Stimulated activated CD8-positive, alpha-beta memory T cell treated with anti-CD3 and anti-CD28 coated beads, Interleukin-7, amount 100 ng/mL, for 1 hour (primary cell): ENCODE measurements at places on chromosomes 5 and 9.

- no peak for DNase-seq
Observed at GRCh38 chr9:7286101-7286500, 513.5 kb downstream of the DMAC1 start.

DNA sequence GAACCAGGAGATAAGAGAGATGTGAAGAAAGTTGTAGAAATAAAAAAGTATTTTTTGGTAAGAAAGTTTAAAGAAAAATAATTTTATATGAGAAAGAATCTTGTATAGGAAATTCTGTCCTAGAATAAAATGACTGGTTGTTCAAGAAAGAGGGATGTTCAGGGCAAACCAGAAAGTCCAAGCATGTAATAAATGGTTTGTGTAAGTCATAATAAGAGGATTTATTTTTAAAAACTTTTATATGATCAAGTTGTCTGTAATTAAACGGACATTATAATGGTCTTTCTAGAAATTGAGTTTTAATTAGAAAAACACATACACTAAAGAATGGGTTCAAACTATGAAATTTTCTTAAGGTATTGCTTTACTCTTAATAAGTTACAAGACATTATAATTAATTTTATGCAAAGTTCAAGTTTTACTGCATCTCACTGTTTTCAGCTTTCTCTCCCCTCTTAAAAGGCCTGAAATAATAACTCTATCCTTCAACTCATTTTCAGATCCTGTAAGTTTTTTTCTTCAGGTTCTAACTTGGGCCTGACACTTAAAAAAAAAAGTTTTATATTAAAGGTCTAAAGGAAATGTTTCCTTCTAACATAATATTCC is 56.1 kb upstream of the ZNF300 start:
- no peak for DNase-seq

DNA sequence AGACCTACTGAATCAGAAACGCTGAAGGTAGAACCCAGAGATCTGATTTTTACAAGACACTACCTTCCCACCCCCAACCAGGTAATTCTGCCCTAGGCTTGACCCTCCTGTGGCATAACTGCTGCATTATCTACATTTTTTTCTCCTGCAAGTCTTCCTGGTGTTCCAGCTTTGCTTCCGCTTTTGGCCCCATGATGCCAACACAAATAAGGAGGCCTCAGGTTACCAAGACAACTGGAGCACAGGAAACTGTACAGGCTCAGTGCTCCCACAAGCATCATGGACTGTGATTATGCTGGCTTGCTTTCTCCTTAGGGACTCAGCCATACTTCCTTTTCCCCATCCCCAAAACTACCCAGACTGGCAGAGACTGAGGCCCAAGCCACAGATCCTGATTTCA is 6.6 kb upstream of the MSMP start:
- no peak for DNase-seq

GRCh38 chr5:64632251-64632650 is 58.1 kb upstream of the SHISAL2B start:
- DNase-seq, result no peak

GRCh38 chr5:19274578-19274977 is 713.4 kb downstream of the CDH18 start:
- no peak for DNase-seq

- DNase-seq, result no peak
Observed at GRCh38 chr5:119019501-119019900, 31.2 kb upstream of the DTWD2 start.

- no peak for DNase-seq
Observed at GRCh38 chr9:98607787-98608186, 100.9 kb downstream of the GABBR2 start.

GRCh38 chr5:168348084-168348414 is 56.6 kb downstream of the WWC1 start:
- DNase-seq, result no peak

DNA sequence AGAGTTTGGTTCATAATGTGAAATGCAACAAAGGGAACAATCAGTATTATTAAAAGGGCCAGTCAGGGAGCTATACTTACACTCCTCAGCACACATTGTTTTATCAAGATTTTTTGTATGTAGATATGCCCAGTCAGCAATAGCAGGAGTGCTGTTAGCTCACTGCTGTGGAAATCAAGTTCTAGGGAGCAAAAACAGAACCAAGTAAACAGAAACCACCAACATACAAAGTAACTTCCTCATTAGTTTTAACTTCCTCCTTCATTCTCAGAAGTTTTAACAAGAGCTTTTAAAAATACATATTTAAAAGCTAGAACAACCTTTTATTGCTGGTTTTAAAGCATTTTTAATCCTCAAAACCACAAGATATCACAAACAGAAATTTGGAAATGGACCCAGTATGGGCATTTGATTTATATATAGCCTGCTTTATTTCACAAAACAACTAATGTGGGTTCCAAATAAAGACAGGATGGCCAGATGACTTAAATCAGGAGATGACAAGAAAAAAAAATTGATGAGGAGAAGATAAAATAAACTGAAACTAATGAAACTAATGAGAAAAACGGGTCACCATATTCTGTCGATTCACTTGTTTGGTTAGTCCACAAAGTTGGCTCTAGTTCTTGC is 178.5 kb downstream of the ADAMTS12 start:
- DNase-seq, result no peak

DNA sequence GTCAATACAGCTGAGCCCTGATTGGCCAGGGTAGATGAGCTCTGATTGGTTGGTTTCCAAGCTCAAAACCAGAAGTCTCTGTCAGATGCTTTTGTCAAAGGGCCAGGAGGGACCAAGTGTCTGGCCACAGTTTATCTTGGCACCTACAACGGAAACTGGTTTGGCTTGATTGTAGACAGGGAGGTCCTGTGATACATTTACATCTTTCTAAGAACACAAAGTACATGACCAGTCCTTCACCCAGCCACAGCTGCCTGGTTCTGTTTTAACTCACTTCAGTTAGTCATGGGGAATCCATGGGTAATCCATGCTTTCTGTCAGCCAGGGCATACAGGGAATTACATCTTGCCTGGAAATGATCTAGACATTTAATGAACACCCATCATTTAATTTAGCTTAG is 171.2 kb downstream of the SLC12A2 start:
- DNase-seq, result no peak

GRCh38 chr9:130382636-130383349 is 62.0 kb upstream of the ASS1 start:
- no peak for DNase-seq

- DNase-seq, result no peak
Observed at GRCh38 chr5:173873306-173873922, 14.7 kb upstream of the CPEB4 start.

GRCh38 chr5:132760049-132760420 is 12.8 kb downstream of the CCNI2 start:
- no peak for DNase-seq

DNA sequence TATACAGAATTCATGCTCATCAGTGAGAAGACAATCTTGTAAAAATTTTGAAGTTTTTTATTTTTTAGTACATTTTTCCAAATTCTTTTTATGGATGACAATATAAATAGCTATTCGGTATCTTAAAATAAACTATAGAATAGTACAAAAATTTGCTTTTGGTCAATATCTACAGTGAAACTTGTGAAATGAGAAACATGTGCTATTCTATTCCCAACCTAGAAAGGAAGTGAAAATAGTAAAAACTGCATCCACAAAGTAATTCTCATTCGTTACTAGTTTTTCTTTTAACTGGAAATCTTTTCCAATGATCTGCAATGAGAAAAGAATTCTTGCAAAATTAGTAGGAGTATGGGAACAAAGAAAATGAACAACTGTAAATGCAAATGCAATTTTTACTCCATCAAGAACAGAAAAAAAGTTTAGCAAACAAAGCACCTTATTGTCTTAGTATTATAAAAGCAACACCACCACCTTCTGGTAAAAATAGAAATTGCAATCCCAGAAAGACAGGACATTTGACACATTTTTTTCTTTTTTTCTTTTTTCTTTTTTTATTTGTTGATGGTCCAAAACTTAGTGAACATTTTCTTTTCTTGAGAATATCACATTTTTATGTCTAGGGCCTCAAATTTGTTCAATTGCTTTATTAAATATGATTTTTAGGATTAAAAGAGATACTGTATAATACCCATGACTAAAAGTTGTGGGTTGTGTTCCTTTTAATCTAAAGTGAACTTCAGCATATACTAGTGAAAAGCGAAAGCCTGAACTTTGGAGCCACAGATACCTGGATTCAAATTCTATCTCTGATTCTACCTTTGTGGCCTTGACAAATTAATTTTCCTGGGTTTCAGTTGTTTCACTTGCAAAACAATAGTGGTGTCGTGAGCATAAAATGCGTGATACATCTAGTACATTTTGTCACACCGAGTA is 72.3 kb downstream of the SLCO4C1 start:
- DNase-seq, result no peak

DNA sequence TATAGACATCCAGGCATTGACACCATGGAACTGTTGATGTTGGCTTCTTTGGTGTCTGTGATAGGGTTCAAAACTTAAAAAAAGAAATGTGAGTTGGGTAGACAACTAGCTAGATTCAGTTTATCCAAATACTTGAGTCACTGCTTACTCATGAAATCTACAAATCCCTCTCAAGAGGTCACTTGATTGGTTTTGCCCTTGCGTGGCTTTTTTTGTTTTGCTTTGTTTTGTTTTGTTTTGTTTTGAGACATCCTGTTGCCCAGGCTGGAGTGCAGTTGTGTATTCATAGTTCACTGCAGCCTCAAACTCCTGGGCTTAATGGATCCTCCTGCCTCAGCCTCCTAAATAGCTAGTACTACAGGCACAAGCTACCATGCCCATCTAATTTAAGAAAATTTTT is 10.5 kb upstream of the ENTREP1 start:
- DNase-seq, result no peak

DNA sequence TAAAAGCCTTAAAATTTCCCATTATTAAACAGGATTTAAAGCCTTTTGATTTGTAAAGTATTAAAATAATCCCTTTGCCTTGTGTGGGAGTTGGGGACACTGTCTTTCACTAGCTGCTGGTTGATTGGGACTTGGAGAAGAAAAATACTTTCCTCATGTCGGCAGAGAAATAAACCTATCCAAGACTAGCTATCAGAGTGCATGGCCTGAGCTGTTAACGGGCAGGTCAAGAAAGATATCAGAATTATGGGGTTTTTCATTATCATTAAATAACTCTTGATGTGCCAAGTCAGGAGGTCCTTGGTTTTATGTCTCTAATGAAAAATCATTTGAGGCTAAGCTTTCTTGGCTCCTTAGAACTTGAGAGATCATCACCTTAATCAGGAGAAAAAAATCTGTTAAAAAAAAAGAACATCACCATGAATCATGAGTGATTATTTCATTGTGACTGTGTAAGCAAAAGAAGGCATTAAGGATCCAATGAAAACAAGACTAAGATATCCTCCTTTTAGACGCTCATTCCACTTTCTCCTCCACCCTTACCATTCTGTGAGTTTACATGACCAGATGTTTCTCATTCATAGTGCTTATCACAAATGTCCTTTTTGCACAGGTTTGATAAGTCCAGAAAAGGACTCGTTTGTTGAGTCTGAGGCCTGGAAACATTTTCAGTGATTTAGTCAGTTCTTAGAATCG is 140.4 kb upstream of the EGFLAM start:
- DNase-seq, result no peak

DNA sequence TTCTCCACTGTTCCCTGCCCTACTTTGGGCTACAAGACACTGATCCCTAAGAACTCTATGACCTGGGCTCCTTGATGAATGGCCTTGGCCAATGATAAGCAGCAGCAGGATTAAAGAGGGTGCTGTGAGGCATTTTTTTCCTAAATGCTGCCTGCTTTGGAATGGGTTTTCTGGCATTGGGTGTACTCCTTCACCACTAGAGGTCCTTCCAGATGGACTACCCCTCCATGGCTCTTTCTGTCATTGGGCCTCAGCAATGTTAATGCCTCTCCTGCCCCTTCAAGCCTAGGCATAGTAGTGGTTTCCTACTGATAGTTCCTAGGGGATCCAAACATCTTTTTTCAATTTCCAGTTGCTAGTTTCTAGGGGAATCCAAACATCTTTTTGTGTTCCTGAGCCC is 319.3 kb upstream of the RPS23 start:
- DNase-seq, result no peak

DNA sequence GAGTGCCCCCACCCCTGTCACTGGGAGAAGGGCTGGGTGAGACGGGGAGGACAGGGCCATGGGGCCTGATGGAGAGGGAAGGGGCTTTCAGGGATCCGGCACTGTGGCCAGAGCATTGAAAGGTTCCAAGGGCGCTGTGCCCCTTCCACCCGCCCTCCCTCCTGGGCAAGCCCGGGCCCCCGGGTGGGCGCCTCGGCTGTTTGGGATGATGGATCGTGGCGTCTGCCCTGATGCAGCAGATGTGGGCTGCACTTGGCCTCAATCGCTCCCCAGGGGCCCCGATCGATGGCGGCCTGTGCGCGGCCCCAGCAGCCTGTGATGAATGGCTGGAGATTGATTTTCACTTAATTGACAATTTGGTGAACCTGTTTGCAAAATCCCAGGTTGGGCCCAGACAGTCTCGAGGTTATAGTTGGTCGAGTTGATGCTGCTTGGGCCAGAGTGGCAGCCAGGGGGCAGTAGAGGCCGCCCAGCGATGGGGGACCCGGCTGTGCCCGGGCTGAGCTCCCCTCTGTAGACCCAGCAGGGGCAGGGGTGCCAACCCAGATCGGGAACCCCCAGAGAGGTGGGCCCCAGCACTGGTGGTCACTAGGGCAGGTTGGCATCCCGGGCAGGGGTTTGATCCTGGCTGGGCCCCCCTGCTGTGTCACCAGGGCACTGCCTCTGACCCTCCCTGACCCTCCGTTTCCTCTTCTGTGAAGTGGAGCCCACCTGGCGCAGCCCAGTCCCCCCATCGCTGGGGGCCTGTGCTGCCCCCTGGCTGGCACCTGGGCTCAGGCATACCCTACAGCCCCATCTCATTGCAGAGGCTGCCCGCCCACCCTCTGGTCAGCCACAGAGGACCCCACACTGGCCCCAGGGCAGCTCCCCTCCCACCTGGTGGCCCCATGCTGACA is 34.7 kb downstream of the LHX3 start:
- DNase-seq, result no peak

GRCh38 chr5:125109293-125109692 is 362.9 kb upstream of the ZNF608 start:
- DNase-seq, result no peak

DNA sequence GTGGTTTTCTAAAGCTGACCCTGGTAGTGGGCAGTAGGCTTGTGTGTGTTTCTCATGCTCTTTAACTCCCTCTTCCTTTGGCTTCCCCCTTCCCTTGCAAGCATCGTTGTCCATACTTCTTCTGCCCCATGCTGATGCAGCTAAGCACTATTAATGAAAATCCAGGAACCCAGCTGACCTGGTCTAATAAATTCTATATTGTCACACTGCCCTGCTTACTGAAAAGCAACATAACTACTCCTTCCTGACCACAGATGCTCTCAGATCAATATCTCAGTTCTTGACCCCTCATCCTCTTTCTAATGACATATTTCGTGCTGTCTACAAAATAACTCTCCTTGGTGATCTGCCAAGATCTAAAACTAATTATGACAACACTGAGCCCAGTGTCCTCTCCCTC is 405.5 kb downstream of the EFNA5 start:
- DNase-seq, result no peak

DNA sequence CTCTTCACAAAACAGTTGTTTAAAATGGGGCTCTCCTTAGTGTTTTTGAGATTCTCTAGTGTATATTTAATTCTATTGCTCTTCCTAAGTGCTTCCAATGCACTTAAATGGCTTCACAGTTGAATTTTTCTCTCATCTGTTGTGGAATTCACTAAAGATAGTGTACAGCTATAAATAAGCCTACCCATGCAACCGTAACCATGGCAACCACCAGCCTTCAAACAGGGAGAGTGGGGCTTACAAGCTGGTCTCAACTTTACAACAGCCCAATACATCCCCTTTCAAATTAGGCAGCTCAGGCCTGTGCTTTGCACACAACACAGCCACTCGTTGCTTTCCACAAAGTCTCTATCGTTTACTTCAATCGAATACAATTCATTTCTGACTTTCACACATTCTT is 144.0 kb upstream of the PLPPR1 start:
- DNase-seq, result no peak

- DNase-seq, result no peak
Observed at GRCh38 chr9:21320465-21320864, 14.7 kb downstream of the KLHL9 start.
